ENCODE measurements at places on chromosomes 3 and 15.

GRCh38 chr15:64423970-64424369 is 36.3 kb downstream of the TRIP4 start:
- no peak for DNase-seq

GRCh38 chr3:46524008-46524407 is 26.2 kb downstream of the RTP3 start:
- no peak for DNase-seq

DNA sequence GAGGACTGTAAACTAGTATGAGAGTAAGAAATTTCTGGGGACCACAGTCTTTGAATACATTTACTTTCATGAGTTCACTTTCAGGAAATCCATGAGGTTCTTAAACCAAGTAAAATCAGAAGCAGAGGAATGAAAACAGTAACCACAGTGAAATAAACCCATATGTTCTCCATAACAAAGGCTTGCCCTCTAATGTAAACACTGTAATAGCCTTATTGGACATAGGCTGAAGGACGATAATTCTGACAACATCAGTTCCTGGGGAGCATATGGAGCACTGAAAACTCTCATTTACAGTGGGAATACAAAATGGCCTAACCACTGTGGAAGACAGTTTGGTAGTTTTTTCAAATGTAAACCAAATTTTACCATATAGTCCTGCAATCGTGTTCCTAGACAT is 965.8 kb downstream of the NSUN3 start:
- DNase-seq, result no peak

GRCh38 chr15:38961931-38962330 is 397.3 kb upstream of the RASGRP1 start:
- DNase-seq, result no peak

GRCh38 chr15:85276508-85276907 is 103.9 kb upstream of the AKAP13 start:
- DNase-seq, result no peak

Measured in stimulated activated CD8-positive, alpha-beta memory T cell treated with anti-CD3 and anti-CD28 coated beads, Interleukin-4, amount 100 ng/mL, for 1 hour (primary cell).